ENCODE measurements at places on chromosomes 7 and 10.

DNA sequence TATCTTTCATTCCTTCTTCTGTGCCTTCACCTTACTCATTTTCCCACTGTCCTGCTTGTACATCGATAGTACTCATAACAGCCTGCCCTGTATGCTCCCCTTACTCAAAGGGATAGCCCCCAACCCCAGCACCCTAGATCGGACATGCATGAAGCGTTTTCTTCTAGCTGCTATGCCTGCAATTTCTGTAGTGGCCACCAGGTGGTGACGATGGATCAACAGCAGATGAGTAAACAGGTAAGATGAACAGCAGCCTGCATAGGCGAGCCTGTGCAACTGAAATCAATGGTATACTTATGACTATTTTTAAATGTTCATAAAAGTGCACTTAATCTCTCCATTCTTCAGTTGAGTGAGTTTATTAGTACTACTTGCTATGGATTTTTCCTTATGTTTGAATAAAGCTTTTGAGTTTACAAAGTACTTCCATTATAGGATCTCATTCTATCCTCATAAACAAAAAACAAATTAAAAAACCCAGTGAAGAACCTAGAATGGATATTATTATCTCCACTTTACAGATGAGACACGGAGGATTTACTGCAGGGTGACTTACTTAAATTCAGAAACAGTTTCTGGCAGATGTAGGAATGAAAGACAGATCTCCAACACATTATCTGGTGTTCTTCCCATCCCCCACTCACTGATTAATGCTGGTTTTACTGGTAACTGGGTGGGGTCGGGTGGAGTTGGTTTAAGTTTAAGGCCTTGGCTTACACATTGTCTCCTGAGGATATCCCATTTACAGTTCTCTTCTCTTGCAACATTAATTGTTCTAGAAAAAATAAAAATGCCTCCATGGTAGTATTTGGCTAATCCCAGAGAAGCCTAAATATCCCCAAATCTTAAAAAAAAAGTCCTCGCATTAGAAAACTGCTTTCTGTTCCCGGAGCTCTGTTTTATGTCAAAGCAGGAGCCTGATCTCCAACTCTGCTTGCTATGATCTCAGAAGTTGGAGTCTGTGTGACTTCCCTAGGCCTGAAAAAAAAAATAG is 222.1 kb downstream of the GLI3 start:
- DNase-seq, result peak; percentile 36

DNA sequence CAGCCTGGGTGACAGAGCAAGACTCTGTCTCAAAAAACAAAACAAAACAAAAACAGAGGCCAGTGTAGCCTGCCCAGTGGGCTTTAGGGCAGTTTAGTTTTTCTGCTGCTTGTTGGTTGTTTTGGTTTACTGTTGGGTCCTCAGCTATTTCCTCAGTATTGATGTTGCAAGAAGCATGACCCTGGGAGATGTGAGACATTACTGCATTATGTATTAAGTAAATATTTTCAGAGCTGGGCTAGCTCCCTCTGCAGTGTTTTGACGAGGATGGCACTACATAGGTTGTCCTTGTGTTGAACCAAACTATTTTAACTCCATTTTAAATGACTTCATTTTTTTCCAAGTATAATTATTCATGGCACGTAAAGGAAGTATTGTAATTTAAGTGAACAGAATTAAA is 4.8 kb downstream of the AKAP9 start:
- no peak for DNase-seq

- DNase-seq, result no peak
Observed at GRCh38 chr7:137731436-137731835, 115.3 kb downstream of the DGKI start.

- DNase-seq, result no peak
Observed at GRCh38 chr7:18445483-18445882, 50.1 kb upstream of the HDAC9 start.

DNA sequence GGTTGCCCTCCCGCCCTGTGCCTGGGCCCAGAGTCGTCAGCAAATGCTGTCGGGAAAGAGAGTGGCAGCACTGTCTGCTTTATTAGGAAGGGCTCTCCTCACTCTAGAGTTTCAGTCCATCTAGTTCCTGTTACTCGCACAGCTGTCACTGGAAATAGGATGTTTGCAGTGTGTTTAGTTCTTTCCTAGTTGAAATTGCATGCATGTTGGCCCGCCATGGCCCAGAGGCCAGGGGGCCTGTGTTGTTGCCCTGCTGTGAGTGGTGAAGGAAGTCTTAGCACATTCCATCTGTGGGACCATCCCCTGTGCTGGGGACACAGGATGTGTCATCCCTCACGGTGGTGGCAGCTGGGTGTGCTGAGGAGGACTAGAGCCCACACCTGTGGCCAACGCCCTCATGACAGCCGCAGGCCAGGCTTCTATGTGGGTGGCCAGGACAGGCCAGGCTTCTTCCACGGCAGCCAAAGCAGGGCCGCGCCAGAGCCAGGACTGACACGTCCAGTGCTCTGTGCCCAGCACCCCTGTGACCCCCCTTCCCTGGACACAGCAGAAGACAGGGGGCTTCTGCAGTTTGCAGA is 45.4 kb downstream of the ZNF467 start:
- DNase-seq, result no peak

GRCh38 chr7:43769281-43769680 is 10.8 kb downstream of the BLVRA start:
- DNase-seq, result no peak

- no peak for DNase-seq
Observed at GRCh38 chr7:42960762-42961161, 28.6 kb downstream of the MRPL32 start.

GRCh38 chr10:84360637-84361365 is 32.4 kb downstream of the CCSER2 start:
- DNase-seq, result no peak

DNA sequence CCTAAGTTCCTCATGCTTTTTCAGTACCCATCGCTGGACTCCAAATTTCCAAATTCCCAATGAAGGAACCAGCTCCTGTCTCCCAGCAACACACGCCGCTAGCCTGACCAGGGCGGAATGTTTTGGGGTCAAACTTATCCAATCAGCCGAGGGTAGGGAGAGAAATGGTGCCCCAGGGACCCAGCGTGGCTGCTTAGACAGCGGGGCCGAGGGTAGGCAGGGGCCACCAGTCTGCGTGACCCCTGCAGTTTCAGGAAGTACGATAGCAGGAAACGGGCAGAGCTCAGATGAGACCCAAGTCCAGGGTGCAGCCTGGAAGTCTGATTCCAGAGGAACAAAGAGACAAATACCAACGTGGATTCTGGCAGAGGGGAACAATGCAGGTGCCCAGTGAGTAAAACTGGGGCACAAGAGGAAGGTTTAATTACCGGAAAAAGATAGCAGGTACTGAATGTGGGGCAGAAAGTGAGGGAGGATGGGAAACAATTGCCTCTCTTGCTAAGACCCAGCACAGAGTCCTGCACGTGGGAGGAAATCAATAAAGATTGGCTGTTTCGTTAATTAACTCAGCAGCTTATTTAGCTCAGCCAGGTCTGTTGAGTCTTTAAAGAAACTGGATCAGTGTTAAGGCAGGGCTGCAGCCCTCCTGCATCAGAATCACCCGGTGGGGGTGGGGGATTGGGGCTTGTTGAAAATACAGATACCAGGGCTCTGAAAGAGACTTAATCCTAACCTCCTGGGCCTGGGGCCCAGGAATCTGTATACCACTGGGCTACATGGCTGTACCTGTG is 50.4 kb upstream of the NFE2L3 start:
- DNase-seq, result no peak

GRCh38 chr7:20494566-20494965 is 120.9 kb upstream of the ABCB5 start:
- DNase-seq, result no peak

DNA sequence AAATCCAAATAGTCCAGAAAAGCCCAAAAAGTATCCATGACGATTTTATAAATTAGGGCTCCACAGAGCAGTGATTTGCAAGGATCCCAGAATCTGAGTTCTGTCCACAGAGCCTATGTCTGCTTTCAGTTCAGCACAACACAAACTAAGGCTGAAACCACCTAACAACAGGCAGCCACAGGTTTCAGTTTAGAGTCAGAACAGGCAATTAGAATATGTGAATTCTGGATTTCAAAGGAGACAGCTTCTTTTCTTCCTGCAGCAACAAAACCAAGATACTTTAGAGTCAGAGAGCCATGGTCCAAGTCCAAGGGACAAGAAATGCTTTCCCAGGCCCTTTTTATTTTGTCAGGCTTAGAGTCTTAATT is 23.6 kb downstream of the IFIT3 start:
- DNase-seq, result no peak

DNA sequence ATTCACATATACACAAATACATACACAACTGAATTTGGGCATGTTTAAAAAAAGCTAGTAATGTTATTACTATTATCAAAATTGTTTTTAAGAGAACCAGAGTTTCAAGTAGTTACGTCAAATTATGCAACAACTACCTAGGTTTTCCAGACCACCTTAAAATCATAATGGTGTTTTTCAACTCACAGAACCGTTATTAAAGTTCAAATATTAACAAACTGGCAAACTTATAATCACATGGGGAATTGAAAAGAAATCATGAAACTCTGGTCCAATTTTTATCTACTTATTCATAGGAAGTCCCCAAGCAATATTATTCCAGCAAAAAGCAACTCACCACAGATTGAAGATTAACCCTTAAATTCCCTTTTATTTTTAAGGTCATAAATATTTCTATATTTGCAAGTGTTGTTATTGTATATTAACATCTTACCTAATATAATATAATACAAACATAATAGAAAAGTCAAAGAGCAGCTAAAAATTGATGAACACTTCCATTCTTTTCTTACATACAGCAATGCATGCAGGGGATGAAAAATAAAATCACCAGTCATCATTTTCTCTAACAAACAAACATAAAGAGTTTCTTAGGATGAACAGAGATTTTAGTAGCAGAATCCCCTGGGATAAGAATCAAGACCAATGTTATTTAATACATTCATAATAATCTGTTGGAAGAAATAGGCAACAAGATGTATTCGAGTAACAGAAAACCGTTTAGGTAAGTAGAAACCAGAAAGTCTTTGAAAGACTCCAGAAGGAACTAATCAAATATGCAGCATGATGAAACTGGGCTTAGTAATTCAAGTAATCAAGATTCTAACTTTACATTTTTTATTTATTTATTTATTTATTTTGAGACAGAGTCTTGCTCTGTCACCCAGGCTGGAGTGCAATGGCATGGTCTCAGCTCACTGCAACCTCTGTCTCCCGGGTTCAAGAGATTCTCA is 391.1 kb downstream of the PARD3 start:
- no peak for DNase-seq

DNA sequence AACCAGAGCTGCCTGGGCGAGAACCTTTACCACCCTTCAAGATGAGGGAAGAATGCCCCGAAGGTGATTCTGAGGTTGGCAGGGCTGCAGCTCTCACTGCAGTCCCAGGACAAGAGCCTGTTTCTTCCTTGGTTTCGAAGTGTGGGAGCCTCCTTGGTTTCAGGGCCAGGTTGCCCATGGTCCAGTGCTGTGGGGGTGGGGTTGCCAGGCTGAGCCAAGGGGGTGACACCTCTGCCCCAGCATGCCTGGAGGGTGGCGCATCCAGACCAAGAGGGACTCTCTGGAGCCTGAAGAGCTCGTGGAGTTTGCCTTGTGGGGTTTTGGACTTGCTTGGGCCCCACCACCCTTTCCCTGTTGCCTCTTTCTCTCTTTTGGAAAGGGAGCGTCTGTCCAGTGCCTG is 41.3 kb downstream of the WDR37 start:
- no peak for DNase-seq

DNA sequence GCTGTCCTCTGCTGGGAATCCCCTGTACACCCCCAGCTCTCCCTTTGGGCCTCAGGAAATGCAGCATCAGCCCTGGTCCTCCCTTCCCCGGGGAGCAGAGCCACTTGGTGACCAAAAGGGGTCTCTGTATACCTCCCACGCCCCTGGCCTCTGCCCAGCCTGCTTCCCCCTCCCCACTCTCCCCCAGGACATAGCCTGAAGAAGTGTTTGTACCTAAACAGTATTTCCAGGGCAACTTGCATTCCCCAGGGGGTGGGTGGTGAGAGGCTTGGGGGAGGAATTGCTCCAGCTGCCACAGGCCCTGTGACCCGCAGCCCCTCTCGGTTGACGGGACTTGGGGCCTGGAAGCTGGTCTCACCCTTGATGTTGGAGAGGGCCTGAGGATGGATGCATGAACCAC is 39.3 kb downstream of the TMEM270 start:
- DNase-seq, result no peak

- no peak for DNase-seq
Observed at GRCh38 chr7:21829731-21830130, 116.0 kb downstream of the CDCA7L start.

- DNase-seq, result no peak
Observed at GRCh38 chr10:45404087-45404769, 30.2 kb downstream of the ALOX5 start.

GRCh38 chr7:75892634-75893272 is 13.9 kb downstream of the RHBDD2 start:
- DNase-seq, result no peak

GRCh38 chr10:43928425-43928968 is 279.8 kb upstream of the ZNF32 start:
- no peak for DNase-seq

DNA sequence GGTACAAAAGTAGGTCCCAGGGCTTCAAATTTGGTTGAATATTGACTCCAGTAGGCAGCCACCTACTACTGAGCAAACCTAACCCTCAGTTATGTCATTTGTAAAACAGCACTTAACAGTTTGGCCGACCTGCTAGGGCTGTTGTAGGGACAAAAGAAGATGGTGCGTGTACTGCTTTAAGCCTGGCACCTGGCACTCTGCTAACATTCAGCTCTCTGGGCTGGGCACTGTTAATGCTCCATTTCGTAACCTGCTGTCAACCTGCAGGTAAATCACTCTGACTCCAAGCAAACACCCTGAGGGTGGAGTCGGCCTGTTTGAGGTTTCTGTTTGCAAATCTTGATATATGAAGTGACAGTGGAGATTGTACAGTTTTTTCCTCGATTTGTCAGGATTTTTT is 7.2 kb downstream of the ZKSCAN1 start:
- no peak for DNase-seq

DNA sequence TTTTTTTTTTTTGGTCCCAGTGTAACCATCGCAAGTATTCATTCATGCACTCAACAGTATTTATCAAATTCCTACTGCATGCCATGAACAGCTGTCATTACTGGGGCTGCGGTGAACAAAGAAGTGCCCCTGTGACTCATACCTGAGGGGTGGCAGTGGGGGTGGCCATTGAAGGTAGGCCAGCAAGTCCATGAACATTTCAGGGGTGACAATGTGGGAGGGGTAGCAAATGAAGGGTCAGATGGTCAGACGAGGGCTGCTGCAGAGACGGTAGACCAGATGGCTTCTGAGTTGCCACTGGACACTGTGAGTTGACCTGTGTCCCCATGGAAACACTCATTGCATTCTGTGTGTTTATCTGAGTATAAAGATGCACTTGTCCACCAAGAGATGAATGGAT is 92.5 kb upstream of the PITRM1 start:
- peak; percentile 12 for DNase-seq

DNA sequence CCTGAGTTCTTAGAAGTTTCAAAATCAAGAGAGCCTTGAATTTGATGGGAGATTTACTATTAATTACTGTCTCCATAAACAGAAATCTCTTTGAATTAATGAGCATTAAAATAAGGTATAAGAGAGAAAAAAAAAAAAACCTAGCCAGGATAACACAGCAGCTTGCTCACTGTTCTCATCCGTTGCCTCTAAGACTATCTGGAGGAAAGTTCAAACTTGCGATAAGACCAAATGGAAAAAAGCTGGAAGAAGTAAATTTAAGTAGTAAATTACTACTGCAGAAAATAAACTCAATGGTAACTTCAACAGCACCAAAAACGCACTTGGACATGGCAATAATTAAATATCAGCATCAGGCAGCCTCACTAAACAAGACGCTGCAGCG is 36.7 kb downstream of the GNA12 start:
- no peak for DNase-seq
